ENCODE measurements at places on chromosomes 5 and 9.

DNA sequence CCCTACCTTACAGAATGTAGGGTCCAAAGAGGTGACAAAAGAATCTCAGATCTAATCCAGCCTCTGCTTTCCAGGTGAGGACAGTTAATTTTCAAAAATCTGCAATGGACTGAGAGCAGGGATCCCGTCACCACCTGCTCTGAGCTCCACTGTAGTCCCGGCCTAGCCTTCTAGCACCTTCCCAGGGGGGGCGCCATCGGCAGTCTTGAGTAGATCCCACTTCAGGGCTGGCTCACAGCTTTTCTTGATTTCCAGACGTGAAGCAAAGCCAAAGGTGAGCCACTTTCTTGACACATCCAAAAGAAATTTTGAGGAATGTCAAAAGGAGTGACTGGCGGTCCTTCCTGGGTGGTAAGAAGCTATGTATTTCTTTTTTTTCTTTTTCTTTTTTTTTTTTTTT lies 114.1 kb downstream of the SYK start:
- DNase-seq: no peak

GRCh38 chr9:137982200-137982599 lies 104.6 kb downstream of the CACNA1B start:
- DNase-seq: no peak

- DNase-seq: no peak
Observed at GRCh38 chr9:109518621-109519335, 20.7 kb upstream of the PTPN3 start.

- peak; percentile 80 for DNase-seq
Observed at GRCh38 chr5:155728146-155728856, 598.7 kb upstream of the SGCD start.

GRCh38 chr9:90025816-90026215 lies 421.0 kb downstream of the GADD45G start:
- no peak for DNase-seq

GRCh38 chr9:138094028-138094427 lies 216.4 kb downstream of the CACNA1B start:
- DNase-seq: no peak

- DNase-seq: no peak
Observed at GRCh38 chr5:173514661-173515060, 101.8 kb downstream of the BOD1 start.

DNA sequence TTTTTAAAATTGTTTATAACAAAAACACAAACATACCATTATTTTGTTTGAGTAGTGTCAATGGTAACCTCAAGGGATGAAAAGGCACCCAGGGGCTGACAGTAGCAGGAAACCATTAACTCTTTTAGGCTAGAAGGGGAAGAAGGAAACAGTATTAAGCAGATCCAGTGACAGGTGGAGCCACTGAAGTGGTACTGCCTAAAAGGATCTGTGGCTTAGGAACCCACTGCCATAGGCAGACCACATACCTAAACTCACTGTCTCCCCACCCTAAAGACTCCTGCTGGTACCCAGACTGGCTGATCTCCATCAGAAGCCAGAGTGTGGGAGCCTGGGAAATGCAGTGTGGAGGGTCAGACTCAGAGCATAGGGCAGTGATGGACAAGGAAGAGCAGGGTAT lies 13.5 kb downstream of the RLN1 start:
- no peak for DNase-seq
